ENCODE measurements at places on chromosomes 12 and 14.

- no peak for DNase-seq
Observed at GRCh38 chr12:10285919-10286318, 21.8 kb upstream of the KLRD1 start.

DNA sequence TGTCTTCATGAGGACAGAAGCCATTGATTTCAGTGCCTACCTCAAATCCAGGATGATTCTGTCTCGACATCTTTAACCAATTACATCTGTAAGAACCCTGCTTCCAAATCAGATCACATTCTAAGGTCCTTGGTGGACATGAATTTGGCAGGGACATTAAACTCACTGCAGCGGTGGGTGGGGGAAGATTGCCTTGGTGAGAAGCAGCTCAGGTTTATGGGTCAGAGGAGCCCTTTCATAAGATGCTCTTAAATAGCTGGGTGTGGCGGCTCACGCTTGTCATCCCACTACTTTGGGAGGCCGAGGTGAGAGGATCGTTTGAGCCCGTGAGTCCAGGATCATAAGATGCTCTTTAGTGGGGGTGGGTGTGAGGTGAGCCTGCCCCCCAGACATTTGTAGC is 42.9 kb downstream of the ELK3 start:
- no peak for DNase-seq

GRCh38 chr14:78450669-78451318 is 280.6 kb downstream of the NRXN3 start:
- DNase-seq, result no peak

- DNase-seq, result peak; percentile 14
Observed at GRCh38 chr14:106459971-106460730, 933.8 kb downstream of the TMEM121 start.

GRCh38 chr12:86373813-86374212 is 117.6 kb upstream of the MGAT4C start:
- DNase-seq, result no peak

DNA sequence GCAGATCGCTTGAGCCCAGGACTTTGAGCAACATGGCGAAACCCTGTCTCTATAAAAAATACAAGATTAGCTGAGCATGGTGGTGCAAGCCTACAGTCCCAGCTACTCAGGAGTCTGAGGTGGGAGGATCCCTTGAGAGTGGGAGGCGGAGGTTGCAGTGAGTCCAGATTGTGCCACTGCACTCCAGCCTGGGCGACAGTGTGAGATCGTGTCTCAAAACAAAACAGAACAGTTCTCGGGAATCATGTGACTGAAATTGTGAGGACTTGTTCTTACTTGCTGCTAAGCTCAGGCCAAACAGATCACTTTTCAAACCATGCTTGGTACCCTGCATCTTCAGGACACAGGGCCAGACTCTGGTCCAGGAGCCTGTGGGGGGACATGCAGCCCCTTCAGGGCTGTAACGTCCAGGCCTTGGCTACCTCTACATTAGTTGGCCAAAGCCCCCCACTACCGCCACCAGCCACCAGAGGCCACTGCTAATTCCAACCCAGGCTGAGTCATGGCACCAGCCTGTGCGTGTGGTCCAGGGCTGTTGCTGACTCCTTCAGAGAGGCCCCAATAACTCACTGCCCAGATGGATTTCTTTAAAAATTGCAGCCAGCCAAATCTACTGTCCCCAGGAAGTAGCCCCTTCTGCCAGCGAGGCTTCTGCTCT is 33.4 kb upstream of the SYNDIG1L start:
- DNase-seq, result peak; percentile 51

DNA sequence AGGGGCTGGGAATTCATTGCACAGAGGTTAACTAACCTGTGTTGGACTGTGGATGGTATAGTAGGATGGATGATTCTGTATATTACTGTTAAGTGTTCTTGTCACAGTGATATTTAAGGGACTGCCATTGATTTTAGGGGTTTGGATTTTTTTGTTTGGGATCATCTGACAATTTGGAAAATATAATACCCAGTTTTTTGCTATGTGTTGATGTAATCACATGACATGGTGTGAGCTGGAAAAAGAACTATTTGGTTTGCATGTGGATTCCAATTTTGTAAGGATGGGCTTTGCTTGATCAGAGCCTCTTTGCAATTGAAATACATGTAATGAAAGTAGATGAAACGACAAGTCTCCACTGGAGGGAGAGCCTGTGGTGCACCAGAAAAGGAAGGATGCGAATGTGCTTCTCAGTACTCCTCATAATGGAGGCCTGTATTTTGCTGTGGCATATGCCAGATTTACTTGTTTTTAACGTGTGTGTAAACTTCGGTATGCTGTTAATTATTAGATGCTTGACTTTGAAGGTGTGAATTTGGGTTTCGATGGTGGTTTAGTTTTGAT is 2.7 kb downstream of the DYRK2 start:
- DNase-seq, result peak; percentile 35
